ENCODE measurements at places on chromosomes 4 and X.

DNA sequence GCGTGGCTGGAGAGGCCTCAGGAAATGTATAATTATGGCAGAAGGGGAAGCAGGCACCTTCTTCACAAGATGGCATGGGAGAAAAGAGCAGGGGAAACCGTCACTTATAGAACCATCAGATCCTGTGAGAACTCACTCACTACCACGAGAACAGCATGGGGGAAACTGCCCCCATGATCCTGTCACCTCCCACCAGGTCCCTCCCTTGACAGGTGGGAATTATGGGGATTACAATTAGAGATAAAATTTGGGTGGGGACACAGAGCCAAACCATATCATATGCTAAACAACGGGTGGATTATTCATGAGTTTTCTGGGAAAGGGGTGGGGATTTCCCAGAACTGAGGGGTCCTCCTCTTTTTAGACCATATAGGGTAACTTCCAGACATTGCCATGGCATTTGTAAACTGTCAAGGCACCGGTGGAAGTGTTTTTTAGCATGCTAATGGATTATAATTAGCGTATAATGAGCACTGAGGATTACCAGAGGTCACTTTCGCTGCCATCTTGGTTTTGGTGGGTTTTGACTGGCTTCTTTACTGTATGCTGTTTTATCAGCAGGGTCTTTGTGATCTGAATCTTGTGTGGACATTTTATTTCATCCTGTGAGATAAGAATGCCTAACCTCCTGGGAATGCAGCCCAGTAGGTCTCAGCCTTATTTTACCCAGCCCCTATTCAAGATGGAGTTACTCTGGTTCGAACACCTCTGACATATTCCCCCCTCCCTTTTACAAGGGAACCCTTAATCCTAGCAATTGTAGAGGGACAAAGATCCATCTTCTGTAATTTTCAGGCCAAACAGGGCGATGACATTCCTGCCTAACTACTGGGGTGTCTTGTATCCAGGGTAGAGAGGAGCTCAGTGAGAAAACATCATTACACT, 27.6 kb upstream of the ZNF81 start:
- no peak for DNase-seq

DNA sequence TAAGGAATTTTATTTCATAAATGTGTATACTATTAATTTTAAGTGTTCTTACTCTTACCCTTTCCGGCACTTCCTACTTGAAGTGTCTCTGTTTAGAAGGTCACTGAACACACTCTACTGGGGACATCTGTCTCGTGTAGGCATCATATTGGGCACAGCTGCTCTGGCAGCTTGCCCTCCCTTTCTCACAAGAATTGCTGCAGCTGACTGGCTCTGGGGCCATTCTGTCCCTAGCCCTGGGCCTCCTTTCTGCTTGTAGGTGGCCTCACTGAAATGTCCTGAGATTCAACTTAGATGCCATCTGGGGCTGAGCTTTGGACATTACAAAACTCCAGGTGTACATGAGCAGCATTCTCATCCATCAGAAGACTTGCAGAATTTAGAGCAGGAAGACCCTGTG, 49.6 kb downstream of the SMAD1 start:
- DNase-seq: no peak

GRCh38 chr4:87717276-87718031, 67.4 kb downstream of the DMP1 start:
- no peak for DNase-seq

- peak; percentile 49 for DNase-seq
Observed at GRCh38 chr4:165359506-165359905, 19.3 kb upstream of the CPE start.

DNA sequence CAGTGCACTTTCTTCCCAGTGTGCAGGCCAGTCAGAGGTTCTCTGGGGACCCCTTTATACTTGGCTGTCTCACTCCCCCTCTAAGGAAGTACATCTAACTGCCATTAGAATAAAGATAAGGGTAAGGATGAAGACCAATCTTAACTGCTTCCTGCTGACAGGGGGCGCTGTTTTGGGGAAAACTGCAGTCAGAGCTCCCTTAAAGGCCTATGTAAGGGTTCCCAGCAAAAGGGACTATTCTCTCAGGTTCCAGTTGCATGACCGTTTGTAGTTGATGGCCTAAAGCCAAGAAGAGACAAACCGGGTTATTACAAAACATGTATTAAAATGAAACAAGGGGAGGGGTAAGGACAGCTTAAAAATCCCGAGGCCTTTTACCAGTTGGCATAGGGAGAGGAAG, 115.6 kb upstream of the SPIN4 start:
- DNase-seq: no peak

GRCh38 chrX:129763666-129764065, 16.1 kb upstream of the SASH3 start:
- DNase-seq: no peak

GRCh38 chr4:76546759-76547742, 112.0 kb downstream of the SHROOM3 start:
- DNase-seq: peak; percentile 93

- no peak for DNase-seq
Observed at GRCh38 chrX:133636009-133636408, 220.7 kb upstream of the GPC4 start.

- DNase-seq: peak; percentile 3
Observed at GRCh38 chr4:116055857-116056827, 942.7 kb upstream of the NDST4 start.

DNA sequence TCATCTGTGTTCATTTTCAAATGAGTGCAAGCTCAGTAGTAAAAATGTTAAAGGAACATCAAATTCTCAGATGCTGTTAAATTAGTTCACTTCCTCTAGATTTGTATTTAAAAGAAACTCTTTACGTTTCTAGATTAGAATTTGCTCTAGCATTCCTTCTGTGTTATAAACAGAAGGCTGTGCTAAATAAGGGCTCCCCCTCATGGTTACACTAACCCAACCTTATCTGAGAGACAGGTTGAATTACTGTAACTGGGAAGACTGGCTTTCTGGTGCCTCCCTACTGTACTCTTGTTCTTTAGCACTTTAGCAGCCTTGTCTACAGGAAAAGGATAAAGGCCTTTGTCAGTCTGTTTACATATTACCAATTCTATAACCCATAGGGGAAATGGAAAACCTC, 56.8 kb downstream of the RXFP1 start:
- peak; percentile 14 for DNase-seq

- DNase-seq: no peak
Observed at GRCh38 chr4:6916069-6916586, 6.5 kb downstream of the TBC1D14 start.

- DNase-seq: no peak
Observed at GRCh38 chr4:41327770-41328169, 71.0 kb downstream of the UCHL1 start.

GRCh38 chr4:187304133-187304532, 580.5 kb upstream of the FAT1 start:
- DNase-seq: no peak

DNA sequence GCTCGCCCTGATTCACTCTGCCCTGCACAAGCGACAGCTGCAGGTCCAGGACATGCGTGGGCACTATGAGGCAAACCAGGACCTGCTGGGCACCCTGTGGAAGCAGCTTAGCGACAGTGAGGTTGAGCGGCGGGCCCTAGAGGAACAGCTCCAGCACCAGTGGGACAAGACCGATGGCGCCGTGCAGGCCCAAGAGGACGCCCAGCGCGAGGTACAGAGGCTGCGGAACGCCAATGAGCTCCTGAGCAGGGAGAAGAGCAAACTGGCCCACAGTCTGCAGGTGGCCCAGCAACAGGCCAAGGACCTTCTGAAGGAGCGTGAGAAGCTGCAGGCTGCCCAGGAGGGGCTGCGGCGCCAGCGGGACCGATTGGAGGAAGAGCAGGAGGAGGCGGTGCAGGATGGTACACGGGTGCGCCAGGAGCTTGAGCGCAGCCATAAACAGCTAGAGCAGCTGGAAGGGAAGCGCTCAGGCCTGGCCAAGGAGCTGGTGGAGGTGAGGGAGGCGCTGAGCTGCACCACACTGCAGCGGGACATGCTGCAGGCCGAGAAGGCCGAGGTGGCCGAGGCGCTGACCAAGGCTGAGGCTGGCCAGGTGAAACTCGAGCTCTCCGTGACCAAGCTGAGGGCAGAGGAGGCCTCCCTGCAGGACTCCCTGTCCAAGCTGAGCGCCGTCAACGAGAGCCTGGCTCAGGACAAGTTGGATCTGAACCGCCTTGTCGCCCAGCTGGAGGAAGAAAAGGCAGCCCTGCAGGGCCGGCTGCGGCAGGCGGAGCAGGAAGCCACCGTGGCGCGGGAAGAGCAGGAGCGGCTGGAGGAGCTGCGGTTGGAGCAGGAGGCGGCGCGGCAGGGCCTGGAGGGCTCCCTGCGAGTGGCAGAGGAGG, 12.8 kb downstream of the SMIM10L2A start:
- no peak for DNase-seq

- no peak for DNase-seq
Observed at GRCh38 chr4:181166742-181167399, 1076.3 kb upstream of the TENM3 start.

- DNase-seq: no peak
Observed at GRCh38 chrX:93591398-93591797, 82.0 kb downstream of the NAP1L3 start.

GRCh38 chr4:25489253-25489797, 112.3 kb downstream of the ANAPC4 start:
- no peak for DNase-seq

- DNase-seq: no peak
Observed at GRCh38 chr4:42985976-42986375, 93.5 kb downstream of the GRXCR1 start.

DNA sequence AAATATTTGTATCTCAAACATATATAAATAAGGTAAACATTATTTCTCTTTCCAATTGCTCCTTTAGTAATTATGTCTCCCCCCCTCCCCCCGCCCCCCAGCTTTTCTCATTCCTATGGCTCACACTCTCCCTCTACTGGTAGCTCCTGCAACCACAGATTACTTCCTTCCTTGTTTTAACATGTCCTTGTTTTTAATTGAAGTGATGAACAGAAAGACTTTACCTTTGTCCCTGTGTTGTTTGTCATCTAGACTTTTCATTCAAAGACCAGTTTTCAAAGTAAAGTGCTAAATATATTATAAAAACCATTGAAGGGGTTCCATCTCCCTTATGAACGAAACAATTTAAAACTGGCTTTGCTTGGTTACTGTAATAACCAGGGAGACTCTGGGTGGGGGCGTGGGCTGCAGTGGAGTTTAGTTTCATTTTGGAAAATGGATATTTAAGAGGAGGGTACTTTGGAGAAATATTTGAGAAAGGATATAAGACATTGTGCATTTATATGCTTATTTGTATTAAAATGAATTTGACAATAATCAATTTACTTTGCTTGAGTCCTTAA, 352.9 kb downstream of the RAPGEF2 start:
- DNase-seq: peak; percentile 27

GRCh38 chr4:37675587-37676290, 10.4 kb downstream of the RELL1 start:
- DNase-seq: no peak

DNA sequence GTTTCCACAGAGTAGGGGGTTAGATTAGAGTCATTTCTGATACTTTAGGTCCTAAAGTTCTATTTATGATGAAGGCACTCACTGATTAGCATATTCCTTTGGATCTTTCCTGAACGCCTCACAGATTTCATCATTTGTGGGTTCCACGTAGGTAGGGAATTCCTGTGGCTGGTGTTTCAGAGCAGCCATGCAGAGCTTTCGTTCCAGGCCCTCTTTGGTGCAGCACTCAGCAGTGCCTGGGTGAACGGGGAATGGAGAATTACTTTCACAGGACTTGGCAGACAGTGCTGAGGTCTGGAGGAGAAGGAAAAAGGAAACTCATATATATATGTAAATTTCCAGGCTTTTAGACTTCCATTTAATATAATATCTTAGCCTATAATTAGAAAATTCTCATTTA, 18.5 kb downstream of the GC start:
- DNase-seq: peak; percentile 71

DNA sequence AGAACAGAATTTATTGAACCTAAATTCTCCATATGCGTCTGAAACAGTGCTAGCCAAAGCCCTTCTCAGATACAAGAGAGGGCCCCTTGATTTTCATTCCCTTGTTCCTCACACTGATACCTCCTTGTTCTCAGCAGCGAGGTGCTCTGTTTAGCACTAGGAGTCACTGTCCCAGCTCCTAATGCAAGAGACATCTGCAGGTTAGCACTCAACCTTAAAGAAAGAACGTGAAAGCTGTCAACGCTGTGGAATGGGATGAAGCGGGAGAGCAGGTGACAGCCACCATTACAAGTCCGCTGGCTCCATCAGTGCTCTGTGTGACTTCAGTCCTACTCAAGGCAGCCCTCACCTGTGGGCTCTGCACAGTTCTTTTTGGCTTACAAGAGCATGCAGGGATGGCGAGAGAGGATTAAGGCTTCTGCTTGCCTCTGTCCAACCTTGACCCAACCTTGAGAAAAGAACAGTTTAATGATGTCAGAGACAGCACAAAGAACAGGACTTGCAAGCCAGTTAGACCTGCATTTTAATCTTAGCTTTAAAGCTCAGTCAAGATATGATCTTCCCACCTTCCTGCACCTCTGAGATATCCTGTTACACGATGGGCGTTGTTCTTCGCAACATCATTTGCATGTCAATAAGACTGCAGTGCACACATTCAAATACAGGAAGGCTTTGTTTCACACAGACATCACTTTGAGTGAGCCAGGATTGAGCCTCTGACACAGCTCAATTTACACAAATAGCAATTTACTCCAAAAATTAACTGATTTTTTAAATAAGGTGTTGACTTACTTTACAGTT, 95.1 kb downstream of the ARSF start:
- no peak for DNase-seq

DNA sequence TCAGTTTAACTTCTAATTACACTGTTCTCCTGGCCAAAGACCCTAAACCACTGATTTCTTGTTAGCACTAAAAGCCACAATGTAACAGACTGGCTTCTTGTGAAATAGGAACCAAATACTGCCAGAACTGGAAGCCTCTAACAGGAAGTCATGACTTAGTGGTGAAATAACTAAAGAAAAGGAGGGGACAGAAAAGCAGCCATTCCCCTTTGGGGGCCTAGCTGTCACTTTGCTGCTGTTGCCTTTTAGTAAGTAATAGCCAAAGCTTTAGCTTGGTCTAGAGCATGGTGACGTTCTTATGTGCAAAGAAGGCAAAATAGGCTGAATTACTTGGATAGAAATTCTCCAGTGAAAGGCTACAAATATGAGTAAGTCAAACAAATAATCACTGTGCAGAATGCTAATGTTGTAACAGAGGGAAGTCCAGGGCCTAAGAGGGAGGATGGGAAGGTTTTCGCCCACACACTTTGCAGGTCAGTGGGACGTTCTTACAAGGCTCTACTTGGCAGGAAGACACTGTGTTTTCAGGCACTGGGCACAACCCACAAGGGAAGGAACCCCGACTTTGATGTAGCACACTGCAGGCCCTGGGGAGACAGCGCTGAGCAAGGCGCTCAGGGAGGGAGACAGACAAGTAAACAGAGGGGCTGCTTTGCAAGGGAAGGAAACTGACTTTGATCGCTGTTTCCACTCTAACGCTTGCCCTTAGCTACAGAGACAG, 16.7 kb downstream of the GAB3 start:
- DNase-seq: peak; percentile 73

DNA sequence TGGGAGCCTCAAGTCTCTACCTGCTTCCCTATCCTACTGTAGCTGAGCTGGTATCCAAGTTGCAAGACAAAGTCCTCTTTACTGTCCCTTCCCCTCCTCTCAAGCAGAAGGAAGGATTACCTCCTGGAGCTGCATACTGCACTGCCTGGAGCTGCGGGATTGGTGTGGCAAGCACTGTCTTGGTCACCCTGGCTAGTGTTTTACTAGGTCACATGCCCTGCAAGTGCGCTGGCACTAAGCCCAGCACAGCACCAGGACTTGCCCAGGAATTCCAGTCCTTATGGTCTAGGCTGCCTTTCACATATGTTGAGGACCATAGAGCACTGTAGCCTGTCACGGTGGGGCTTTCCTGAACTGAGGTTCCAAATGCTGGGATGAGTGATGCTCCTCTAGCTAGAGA, 227.3 kb upstream of the ZC4H2 start:
- DNase-seq: no peak

All from astrocyte (in vitro differentiated cells and primary cell).